ENCODE measurements at places on chromosomes 7 and 10. TPM values are rescaled to one million over a fixed set of nuclear protein-coding genes. Genes with fewer than 3 reads are reported as not detected.

CARD11 gene
- total RNA-seq = 0.13 TPM

SYT15 gene
- total RNA-seq = 0.36 TPM

CFAP70 gene
- 1.8 TPM for total RNA-seq

CCDC136 gene
- total RNA-seq = 7.8 TPM

POM121C gene
- total RNA-seq = 6.6 TPM

LIPJ gene
- total RNA-seq = not detected

OR2A42 gene
- not detected for total RNA-seq

DAGLB gene
- total RNA-seq = 14.5 TPM

PLEKHA1 gene
- 38.9 TPM for total RNA-seq

SOSTDC1 gene
- total RNA-seq = not detected

CCDC6 gene
- 27.2 TPM for total RNA-seq

DNA sequence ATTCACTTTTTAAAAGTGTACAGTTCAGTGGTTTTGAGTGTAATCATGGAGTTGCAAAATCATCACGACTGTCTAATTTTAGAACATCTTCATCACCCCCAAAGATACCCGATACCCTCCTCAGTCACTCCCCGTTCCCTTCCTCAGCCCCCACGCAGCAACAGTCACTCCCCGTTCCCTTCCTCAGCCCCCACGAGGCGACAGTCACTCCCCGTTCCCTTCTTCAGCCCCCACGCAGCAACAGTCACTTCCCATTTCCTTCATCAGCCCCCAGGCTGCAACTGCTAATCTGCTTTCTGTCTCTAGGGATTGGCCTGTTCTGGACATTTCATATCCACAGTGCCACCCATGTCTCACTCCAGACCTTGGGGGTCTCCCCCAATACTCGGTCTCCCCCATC lies 161.6 kb upstream of the PPP2R2D start:
- no peak for DNase-seq

GRCh38 chr10:79414714-79415113 lies 30.7 kb downstream of the ZCCHC24 start:
- DNase-seq = no peak

DNA sequence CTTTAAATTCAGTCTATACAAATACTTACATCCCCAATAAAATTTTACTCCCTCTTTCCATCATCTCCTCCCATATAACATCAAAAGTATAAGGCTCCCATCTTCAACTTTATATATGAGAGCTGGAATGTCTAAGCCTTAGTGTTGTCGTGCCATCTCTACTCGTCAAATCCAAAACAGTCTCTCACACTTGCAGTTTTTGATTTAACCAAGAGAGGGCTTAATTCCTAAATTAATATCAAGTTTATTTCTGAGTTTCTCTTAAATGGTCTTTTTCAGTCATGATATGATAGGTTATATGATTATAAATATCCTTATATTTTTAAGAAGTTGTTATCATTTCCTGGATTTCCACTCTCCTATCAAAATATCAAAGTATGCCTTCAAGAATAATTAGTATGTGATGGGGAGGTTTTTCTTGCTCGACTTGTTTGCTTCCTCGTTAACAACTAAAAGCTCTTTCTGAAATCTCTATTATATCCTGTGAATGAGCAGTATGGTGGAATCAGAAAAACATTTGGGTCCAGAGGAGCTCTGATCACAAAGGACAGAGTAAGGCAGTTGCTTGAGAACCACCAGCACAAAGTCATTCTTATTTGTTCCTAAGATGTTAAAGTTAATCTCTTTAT lies 12.5 kb upstream of the LIPK start:
- DNase-seq = no peak

DNA sequence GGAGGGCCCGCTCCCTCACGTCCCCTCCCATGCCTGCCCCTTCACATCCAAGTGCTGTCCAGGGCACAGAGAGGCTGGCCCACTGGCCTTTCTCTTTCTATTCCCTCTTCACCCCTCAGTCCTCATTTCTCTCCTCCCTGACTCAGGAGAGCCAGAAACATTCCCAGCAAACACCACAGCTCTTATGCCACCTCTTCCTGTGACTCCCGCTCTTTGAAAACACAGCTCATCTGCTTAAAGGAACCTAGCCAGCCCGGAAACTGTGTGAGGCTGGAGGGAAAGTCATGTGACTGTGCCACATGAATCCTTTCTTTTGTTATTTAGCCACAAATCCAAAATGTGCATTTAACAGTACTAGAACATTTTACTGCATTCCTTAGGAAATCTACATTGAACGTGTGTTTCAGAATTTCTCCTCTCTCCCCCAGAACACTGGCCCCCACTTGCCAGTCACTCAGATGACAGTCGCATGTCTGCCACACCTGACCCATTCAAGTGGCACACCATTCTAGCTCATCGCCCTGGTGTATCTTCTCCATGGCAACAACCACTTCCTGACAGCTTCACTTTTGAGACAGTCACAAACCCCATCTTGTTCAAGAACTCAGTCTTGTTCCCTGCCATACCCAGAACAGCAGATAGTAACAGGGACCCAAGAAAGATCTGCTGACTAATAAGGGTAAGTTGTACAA lies 42.8 kb downstream of the GRB10 start:
- DNase-seq = no peak

DNA sequence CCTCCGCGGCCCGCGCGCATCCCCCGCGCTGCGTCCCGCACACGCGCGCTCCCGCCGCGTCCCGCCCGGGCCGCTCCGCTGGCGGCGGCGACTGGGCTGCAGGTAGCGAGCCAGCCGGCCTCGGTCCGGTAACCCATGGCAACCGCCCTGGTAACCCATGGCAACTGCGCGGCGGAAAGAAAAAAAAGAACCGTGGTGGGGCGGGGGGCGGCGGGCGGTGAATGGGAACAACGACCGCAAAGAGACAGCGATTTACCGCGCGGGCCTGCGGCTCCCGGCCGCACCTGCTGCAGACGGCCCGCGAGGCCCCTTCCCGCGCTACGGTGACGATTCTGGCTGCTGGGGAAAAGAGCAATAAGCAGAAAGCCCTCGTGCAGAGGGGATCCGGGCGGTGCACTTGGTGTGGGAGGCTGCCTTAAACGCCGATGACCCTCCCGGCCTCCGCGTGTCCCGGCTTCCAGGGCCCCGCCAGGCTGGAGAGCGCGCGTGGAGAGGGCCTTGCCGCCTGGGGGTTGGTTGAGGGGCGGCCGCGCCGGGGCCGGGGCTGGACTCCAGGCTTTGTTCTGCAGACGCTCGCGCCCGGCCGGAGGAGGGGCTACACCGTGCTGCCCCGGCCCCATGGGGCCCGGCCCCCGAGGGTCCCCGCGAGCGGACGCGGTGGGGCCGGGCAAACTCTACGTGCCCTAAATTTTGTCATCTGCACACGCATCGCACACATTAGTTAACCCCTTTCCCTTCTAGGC lies 84.7 kb downstream of the SNX10 start:
- DNase-seq = no peak

DNA sequence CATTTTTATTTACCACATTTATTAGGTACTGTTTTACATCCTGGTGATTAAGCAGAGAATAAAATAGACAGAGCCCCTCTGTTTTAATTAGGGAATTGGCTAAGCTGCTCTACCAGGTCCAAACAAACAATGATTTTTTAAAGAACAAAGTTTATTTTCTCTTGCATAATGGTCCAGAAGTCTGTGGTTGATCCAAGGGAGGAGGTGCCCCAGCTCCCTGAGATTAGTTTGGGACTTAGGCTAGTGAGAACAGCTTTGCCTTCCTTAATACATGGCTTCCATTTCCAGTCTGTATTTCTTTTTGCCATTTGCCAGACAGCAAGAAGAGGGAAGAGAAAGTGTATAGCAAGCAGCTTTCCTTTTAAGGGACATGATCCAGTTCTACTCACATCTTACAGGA lies 2.9 kb upstream of the MIOS start:
- DNase-seq = no peak

- DNase-seq = no peak
These were observed 16.1 kb upstream of the HIBADH start for GRCh38 chr7:27678617-27679260.

DNA sequence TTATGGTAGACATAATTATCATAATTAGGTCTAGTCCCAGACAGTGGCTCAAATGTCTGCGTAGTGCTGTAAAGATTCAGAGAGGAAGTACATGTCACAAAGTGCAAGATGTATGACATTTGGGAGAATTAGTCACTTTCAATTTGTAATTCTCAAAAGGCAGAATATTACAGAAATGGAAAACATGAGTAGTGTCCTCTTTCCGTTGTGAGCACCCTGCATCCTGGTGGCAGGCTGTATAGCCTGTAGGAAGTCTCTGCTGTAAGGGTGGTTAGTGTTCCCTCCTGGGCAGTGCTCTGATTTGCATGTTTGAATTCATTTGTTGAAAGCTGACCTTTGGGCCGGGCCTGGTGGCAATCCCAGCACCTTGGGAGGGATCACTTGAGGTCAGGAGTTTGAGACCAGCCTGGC lies 17.0 kb downstream of the CDK14 start:
- no peak for DNase-seq

- no peak for DNase-seq
These were observed 41.0 kb upstream of the CHST15 start for GRCh38 chr10:124134251-124134893.

GRCh38 chr10:3692387-3692999 lies 92.5 kb downstream of the KLF6 start:
- DNase-seq = no peak

DNA sequence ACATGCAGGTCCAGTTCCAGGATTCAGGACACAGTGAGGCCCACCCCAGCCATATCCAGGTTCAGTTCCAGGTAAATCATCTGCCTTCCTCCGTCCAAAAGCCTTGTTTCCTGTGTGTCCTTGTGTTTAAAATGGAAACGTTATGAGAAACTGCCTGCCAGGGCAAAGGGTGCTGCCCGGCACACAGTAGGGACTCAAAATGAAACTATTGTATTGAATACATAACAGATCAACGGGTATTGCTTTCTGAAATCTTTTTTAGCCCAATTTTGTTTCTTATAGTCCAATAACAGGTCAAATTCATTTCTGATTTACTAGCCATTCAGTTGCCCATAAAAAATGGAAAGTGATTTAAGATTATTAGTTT lies 115.5 kb downstream of the EGFR start:
- no peak for DNase-seq

GRCh38 chr7:17146621-17147020 lies 151.8 kb upstream of the AHR start:
- no peak for DNase-seq

DNA sequence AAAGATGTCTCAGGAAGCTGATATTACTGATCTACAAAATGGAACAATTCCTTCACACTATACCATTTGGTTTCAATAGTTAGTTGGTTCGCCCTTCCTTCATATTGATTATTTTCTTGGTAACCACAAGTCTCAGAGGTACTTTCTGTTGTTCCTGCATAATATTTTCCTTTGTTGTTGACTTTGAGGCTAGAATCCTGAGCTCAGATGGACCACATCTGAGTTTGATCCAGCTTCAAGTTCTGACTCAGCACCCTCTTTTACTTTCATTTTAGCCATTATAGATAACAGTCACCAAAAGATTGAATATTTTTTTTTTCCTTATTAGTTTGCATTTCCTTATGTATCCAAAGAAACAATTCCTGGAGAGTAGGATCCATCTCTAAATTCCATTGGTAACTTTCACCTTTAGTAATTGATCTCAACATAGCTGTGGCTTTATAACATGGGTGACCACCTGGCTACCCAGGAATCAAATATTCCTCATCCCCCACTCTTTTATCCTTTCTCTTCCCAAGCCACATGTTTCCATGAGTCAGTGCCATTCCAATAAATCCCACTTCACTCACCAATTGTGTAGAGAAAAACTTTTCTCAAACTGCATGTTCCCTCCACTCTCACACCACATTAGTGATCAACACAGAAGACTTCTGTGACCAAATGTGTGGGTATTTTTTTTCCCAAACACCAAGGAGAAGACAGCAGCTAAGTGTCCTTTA lies 9.7 kb upstream of the ABCA13 start:
- no peak for DNase-seq

DNA sequence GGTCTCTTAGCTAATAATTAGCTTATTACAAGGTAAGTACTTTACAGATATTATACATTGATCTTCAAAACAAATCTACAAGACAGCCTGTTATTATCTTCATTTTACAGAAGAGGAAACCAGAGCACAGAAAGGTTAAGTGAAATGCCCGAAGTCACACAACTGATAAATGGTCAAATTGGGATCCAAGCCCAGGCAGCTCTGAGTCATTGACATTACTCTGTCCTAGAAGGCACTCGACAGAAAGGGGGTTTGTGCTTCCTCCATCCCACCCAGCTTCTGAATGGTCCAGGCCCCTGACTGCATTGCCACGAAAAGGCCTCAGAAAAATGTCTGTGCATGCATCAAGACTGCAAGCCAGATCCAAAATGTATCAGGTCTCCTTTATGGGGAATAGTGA lies 81.3 kb upstream of the ZNF438 start:
- no peak for DNase-seq

- no peak for DNase-seq
These were observed 156.0 kb downstream of the SEMA3D start for GRCh38 chr7:85030893-85031292.

DNA sequence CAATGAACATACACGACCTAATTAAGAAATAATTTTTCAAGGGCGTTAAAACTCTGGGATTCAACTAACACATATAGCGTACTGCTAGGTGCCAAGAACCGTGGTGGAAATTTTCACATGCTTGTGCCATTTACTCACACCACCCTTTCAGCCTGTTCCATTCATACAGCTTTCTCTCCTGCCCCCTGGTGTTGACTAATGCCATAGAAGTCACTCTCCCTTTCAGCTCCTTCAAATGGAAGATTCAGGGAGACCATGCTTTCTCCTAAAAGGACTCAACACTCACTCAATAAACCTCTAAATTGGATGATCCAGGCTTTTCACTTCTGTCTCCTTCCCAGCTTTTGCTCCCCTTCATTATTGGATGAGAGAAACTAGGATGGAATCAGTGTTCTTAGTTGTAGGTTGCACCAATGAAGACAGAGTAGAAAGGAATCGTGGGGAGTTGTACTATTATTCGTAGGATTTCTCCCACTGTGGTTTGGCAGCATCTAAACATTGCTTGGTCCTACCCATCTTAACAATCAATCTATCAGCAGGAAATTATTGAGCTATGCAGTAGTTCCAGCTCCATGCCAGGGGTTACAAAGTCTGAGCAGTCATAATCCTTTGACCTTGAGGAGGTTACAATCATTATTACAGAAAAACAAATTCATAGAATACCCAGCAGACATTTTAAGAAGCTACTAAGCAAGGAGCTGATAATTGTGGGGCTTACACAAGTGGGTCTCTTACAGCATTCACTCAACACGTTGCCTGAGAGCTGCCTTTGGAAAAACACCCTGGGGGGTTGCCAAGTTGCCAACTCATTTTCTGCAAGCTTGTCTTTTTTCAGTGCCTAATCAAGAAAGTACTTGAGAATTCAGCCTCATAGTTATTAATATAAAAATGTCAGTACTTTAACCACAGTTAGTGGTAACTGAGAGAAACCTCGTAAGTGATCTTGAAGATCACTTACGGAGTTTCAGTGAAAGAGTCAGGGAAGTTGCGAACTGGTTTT lies 2.8 kb upstream of the PPP1R3C start:
- DNase-seq = peak; percentile 69

- DNase-seq = no peak
These were observed 82.8 kb upstream of the PDE1C start for GRCh38 chr7:32153006-32153405.

GRCh38 chr7:92421676-92422435 lies 25.4 kb upstream of the GATAD1 start:
- DNase-seq = no peak

Measured in gastrocnemius medialis (tissue), 4 donors.